CD8-positive, alpha-beta memory T cell (primary cell): ENCODE measurements at places on chromosomes 5 and 9.

DNA sequence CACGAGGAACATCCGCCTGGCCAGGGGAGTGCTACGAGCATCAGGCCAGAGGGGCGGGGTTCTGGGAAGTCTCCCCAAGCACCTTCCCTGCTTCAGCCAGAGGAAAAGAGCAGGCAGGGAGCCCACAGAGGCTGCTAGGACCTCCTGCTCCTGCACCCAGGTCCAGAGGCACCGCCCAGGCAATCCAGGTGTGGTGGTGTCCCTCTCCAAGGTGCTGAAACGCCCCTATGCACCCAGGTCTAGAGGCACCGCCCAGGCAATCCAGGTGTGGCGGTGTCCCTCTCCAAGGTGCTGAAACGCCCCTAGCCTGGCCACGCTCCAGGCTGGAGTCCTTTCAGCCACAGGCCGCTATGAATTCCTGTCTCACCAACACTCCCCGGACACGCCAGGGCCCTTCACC, 10.7 kb upstream of the UBAC1 start:
- DNase-seq = peak; percentile 58

GRCh38 chr9:114283551-114284111, 39.3 kb upstream of the ORM1 start:
- no peak for DNase-seq

- DNase-seq = no peak
Measured at GRCh38 chr5:113333411-113333810, 101.4 kb downstream of the TSSK1B start.

DNA sequence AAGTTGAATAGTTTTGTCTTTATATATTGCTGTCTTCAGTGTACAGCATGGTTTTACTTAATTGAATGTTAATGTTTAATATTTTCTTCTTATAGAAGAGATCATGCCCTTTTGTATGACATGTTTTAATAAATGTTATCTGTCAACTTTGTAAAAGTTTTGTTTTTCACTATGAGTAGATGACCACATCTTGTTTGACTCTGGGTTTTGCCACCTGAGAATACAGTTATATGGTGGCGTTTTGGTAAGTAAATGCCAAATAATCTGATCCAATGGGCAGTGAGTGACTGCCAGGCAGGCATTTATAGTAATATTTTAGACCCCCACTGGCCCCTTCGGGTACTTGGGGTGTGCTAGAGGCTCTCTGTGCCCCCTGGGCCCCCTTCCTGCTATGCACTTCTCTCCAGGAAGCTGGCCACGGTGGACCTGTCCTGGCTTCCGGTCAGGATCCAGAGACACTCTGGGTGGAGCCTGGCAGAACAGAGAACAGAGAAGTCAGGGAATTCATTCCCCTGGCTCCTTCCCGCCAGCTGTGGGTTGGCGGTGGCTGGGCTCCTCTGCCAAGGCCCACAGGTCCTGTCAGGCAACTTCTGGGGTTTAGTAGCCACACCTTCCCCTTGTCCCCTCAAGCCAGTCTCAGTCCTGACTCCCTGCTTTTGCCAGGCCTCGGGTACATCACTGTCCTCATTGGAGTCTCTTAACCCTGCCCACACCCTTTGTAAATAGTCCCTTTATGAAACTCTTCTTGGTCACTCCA, 22.2 kb upstream of the ZBTB34 start:
- no peak for DNase-seq

GRCh38 chr9:124364141-124364540, 51.1 kb downstream of the PSMB7 start:
- no peak for DNase-seq

- no peak for DNase-seq
Measured at GRCh38 chr5:1883925-1884677, 1.4 kb upstream of the IRX4 start.

- DNase-seq = no peak
Measured at GRCh38 chr9:111405701-111406100, 75.7 kb upstream of the OR2K2 start.

DNA sequence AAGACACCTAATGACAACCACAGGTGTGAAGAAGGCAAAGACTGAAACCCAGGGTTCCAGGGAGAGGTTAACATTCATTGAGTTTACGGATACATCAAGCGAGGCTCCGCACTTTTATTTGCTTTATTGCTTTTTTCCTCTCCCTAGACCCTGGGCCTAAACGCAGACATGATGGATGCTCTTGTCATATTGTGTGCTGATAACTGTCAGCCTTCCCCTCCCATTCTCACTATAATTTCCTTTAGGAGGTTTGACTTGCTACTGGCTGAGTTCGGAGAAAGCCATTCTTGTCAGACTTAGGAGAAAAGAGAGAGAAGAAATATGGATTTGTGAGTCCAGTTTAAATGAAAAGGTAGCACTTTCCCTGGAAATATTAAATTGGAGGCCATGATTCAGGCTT, 471.6 kb downstream of the DNAH5 start:
- no peak for DNase-seq

DNA sequence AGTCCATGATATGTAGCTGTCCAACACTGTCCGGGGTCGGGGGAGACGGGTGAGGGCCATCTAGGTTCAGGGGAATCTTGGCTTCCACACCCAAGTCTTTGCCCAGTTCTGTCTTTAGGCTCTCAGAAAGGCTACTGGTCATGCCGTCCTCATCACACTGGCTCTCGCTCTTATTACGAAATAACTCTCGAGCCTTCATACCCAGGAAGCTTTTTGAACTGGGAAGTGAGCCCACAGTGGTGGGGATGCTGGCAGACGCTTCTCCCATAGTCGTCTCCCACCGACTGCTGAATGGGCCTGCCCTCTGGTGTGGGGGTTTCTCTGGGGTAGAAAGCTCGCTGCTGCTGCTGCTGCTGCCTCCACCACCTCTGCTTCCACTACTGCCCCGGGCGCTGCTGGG, 17.6 kb downstream of the SPACA9 start:
- DNase-seq = no peak

DNA sequence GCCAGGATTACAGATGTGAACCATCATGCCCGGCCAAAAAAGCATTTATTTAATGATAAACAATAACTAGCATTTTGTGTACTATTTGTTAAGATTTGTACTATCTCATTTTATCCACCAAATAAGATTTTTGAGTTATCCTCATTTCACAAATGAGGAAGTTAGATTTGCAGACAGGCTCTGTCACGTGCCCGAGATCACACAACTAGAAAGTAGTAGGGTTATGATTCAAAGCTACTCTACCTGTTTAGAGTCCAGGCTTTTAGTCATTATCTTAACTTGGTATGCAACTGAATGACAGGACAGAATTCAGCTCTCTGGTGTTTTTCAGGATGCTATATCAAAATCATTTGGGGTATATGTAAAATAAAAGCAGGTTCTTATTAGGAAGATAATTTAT, 20.5 kb downstream of the RANBP17 start:
- no peak for DNase-seq

DNA sequence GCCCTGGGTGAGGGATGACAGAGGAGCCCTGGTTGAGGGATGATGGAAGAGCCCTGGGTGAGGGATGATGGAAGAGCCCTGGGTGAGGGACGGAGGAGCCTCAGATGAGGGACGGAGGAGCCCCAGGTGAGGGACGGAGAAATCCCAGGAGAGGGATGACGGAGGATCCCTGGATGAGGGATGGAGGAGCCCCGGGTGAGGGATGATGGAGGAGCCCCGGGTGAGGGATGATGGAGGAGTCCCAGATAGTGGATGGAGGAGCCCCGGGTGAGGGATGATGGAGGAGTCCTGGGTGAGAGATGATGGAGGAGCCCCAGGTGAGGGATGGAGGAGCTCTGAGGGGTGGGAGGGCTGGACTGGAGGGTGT, 10.9 kb downstream of the PHF2 start:
- no peak for DNase-seq

DNA sequence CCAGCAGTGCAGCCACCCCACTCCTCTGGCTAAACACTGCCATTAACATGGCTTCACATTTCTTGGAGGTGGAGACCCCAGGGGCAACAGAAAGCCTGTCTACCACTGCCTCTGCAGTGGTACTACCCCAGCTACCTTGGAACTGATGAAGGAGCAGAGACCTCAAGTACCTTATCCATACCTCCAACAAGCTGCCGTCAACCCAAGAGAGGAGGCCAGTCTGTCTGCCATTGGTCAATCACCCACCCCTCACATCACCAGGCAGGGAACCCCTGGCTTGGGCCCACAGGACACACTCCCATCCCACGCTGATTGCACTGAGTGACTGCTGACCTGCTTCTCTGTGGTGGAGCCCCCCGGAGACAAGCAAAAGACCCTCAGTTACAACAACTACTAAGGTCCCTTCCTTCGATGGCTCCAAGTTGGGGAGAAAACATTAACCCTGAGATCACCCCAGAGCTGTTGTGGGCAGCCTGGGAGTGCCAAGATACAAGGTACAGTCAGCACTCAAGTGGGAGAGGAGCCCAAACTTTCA, 5.6 kb downstream of the IFNA14 start:
- DNase-seq = no peak

- no peak for DNase-seq
Measured at GRCh38 chr9:112149211-112149610, 25.9 kb downstream of the SUSD1 start.

DNA sequence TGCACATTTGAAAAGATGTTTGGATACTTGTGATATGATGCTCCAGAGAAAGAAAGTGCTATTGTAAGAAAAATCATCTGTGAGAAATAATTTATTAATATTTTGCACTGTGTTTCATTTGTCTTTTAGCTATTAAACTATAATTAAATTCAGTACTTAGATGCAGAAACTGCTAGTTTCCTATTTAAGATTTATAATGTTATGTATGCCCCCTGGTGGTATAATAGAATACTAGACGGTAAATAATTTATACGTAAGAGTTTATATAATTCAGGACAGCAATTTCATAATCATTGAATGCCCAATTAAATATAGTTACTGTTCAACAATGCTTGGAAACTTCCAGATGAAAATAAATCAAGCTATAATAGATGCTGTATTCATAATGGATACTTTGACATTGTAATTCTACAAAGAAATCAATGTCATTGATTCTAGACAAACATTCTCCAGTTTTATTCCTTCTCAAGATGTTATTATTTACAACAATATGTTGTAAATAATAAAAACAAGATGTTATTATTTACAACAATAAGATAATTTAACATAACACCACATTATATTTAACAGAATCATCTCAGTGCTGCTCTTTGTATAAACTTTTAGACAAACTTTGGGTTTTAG, 101.0 kb downstream of the TMEM232 start:
- peak; percentile 10 for DNase-seq

DNA sequence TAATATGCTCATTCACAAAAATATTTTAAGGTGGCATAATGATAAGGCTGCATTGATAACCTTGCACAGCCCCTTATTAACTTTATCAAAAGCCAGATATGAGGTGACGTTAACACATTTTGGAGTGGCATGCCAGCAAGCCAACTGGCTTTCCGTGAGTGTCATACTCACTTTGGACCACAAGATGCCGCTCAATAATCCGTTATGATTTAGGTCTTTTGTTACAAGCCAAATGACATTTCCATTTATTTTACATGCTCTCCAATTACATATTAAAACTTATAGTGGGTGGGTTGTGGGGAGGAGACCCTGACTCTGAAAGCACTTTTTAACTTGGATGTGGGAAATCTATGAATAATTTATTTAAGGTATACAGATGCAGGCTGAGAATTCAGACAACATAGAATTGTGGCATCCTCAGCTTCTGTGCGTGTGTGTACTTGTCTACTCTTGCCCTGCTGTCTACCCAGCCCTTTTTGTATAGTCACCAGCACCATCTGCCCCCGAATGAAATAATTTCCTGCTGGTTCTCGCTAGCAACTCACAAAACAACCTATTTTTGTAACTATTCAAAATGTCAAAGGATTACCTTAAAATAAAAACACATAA, 305.1 kb downstream of the PSAT1 start:
- no peak for DNase-seq

GRCh38 chr5:142944140-142944539, 174.0 kb downstream of the ARHGAP26 start:
- DNase-seq = no peak

DNA sequence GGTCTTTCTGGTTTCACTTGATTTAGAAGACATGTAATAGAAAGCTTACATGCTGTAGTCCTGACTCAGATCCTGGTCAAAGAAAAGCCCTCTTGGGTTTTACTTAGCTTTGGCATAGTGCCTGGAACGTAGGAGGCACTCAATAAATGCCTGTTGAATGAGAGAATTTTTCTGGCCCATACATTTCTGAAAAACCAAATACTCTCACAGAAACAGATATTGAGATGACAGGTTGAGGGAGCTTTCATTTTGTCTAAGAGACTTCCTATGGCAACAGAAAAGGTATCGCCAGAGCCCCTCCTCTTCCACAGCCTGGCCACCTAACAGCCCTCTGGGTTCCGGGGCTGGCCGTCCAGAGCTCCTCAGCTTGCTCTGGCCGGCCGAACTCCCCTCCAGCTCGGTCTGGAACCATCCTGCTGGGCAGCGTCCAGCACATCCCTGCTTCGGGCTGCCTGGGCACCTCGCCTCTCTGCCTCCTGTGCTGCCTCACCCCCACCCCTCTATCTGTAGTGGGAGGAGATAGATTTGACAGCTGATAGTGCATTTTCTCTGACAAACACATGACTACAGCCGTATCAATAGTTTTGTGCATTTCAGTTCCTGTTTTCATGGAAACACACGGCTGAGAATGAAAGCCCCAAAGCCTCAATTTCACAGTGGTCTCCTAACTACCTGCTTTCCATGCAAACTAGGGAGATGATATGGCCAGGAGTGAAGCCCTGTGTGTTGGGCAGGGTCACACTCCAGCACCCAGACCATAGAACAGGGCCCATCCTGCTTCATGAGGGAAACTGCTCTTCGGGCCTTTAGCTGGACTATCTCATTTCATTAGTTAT, 1.1 kb downstream of the IL4 start:
- DNase-seq = no peak

- DNase-seq = no peak
Measured at GRCh38 chr9:8857068-8857925, 1057.7 kb upstream of the DMAC1 start.

GRCh38 chr9:72893437-72893836, 59.4 kb downstream of the ALDH1A1 start:
- no peak for DNase-seq

- DNase-seq = no peak
Measured at GRCh38 chr5:81303563-81303962, 2.2 kb downstream of the ZCCHC9 start.

GRCh38 chr9:114278881-114279570, 43.9 kb upstream of the ORM1 start:
- no peak for DNase-seq

- DNase-seq = no peak
Measured at GRCh38 chr5:173859408-173860159, 28.6 kb upstream of the CPEB4 start.

DNA sequence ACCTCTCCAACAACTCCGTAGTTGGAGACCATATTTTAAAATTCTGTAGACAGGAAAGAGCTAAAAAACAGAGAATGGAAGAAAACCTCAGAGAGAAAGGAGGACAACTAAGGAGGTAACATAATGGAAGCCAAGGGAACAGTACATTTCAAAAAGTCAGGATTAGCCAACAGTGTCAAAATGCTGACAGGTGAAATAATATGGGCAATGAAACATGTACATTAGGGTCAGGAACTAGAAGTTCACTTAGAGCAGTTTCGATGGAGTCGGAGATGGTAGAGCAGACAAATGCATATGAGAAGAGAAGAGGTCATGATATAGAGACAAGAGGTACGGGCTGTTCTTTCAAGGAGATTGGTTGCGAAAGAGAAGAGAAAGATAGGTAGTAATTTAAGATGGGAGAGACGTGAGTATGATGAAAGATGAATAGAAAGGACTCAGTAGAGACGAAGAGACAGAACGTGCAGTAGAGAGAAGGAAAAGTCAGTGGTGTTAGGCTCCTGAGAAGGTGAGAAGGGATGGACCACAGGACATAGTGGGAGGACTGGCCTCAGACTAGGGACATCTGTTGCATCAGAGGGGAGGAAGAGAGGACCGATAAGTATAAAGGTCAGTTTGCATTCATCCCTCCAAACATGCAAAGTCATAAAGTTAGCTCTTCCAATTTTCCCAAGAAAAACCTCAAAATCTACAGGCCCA, 25.6 kb downstream of the NRG2 start:
- DNase-seq = no peak
